ENCODE measurements at places on chromosomes 3 and 15.

- DNase-seq = no peak
Measured at GRCh38 chr15:41263891-41264351, 32.9 kb downstream of the CHP1 start.

DNA sequence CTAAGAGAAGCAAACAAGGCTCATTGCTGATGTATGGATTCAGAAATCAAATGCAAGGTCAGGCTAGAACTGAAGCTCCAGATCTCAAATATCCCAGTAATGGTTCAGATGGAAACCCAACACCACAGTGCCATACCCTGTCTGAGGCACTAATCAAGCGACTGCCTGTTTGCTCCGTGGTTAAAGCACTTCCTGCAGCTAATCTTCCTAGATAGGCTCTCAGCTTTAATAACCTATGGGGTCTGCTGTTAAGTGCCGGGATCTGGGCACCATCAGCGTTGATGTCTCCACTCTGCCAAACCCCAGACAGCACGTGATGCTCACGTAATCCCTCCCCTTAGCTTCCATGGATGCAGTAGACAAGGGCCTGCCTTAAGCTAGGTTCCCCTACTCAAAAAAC, 262.6 kb downstream of the MECOM start:
- DNase-seq = no peak

GRCh38 chr3:104907507-104907906, 459.2 kb upstream of the ALCAM start:
- DNase-seq = no peak

DNA sequence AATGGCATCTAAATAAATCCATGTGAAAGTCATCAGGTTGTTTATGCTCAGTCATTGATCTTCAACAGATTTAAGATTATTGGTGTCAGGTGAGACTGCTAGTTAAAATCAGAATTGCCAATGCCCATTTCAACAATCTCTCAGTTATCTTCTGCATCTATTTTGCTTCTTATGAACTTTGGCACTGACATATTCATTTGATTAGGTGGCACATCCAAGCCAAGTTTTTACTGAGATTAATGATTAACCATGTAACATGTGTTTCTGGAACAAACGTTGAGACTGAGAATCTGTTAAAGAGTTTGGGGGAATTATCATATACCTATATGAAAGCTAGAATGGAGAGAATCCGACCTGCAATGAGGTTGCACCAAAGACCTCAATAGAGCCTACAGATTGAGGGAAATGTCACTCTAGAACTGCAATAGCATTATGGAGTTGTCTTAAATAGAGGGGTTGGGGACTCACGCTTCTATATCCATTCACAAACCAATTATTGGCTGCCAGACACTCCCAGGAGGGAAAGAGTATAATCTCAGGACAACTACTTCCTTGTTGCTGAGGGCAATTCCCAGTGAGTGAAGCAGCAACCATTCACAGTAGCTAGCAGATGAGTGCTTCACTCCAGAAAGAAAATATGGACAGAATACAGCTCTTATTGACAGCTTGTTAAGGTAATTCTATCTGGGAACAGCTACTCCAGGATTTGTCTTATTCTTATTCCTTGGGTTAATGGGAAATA, 891.3 kb downstream of the SQOR start:
- no peak for DNase-seq

DNA sequence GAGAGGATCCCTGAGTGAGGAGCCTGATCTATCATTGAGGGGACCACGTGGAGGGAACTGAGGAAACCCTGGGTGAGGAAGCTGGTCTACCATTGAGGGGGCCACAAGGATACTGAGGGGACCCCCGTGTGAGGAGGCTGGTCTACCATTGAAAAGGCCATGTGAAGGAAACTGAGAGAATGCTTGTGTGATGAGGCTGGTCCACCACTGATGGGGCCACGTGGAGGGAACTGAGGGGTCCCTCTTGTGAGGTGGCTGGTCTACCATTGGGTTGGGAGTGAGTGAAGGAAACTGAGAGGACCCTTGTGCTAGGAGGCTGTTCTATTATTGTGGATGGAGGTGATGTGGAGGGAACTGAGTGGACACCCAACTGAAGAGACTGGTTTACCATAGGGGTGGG, 161.3 kb downstream of the FBLN2 start:
- DNase-seq = no peak

GRCh38 chr3:149657926-149658743, at the start of gene WWTR1:
WWTR1 (minus strand) TSS chr3:149658025; CDS start chr3:149657306, 719 bp downstream.
- DNase-seq = no peak

DNA sequence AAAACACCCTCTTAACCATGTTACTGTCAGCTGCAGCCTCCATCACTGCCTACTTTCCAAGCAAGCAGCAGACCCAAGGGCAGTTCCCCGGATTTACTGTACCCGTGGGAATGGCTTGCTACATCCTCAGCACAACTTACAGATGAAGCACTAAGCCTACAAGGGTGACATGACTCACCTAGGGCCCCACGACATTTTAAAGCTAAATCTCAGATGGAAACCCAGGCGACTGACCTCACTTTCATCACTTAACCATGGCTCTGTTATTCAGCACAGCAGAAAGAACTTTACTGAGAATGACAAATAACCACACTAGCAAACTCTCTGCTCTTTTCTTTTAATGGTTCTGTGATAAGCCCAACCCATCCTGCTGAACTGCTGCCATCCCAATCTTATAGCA, 65.6 kb downstream of the SUMF1 start:
- no peak for DNase-seq

- DNase-seq = peak; percentile 59
Measured at GRCh38 chr15:40782609-40783227, 12.9 kb downstream of the C15orf62 start.

- no peak for DNase-seq
Measured at GRCh38 chr15:52481915-52482314, 46.8 kb downstream of the MYO5A start.

DNA sequence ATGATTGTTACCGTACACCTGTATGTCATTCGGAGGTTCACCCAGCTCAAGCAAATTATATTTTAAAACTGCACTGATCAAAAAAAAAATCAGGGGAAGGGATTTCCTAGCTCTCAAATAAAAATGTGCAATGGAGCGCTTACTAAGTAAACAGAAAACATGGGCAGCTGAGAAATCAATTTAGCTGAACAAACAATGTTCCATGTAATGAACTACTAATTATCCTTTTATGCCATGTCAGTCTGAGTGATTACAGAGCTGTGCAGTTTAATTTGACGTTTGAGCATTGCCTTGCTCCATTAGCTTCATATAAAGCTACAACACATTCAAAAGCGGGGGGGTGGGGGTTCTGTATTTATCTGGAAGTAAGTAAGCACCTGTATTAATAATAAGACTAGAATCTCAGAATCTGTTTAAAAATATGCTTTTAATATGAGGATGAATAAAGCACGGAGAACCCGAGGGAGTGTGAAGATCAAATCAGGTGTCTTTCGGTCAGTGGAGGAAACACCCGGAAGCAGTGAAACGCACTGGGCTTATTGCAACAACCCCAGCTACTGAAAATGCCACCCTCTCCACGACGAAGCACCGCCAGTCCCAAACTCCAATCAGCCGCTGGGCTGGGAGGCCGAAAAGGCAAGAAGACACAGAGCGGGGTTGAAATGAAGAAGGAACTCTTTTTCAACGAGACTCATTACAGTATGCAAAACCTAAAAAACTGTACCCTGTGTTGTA, 196.5 kb upstream of the ATP11B start:
- DNase-seq = no peak

- DNase-seq = no peak
Measured at GRCh38 chr15:25803541-25803940, 59.6 kb downstream of the ATP10A start.

DNA sequence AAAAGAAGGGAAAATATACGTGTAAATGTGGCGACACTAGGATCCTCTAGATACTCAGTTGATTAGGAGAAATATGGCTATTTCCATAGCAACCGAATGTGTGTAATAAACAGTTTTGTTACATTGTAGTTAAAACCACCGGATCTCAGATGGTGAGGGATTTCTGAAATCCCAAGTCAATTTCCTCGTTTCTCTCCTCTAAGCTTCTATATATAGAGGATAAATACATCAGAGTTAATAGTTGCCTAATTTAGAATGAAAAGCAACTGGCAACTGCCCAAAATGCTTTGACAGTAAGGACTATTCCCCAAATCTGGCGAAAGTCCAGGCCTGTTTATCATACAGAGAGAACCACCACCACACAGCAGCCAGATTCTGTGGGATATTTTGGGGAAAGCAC, 112.6 kb downstream of the GABRB3 start:
- no peak for DNase-seq

DNA sequence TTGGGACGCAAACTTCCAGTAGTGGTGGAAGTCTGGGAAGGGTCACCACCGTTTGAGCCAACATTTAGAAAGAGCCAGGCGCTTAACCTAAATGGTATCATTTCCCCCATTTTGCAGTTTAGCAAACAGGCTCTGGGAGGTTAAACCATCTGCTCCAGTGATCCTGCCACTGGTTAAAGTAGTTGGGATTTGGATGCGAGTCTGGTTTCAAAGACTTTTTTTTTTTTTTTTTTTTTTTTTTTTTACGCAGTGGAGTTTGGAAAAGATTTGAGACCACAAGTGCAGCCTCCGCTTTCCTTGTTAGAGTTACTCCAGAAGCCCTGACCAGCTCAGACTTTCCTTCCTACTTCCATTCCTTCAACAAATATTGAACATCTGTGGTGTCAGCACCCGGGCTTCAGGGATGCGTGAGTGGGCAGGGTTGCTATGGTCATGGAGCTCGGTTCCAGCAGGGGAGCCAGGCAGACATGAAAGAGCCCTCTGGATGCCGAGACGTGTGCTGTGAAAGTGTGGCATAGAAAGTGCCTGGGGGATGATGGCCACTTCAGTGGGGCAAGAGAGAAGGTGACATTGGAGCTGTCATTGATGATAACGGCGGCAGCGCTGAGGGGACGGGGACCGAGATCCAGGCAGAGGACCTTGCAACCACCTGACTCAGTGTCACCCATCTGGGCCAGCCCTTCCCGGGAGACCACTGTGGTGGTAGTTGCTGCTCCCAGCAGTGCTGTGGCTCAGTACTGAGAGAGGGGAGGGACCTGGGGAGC, 1.1 kb upstream of the RNU6-1 start:
- DNase-seq = no peak

- DNase-seq = no peak
Measured at GRCh38 chr3:112132088-112132487, 960 bp downstream of the GCSAM start.

- no peak for DNase-seq
Measured at GRCh38 chr15:66164788-66165187, 88.8 kb downstream of the MEGF11 start.

- DNase-seq = no peak
Measured at GRCh38 chr15:101204739-101205535, 46.9 kb downstream of the CHSY1 start.

GRCh38 chr3:187327845-187328244, 36.3 kb upstream of the MASP1 start:
- DNase-seq = no peak

- DNase-seq = no peak
Measured at GRCh38 chr3:10299175-10299574, 6.4 kb upstream of the GHRL start.

- no peak for DNase-seq
Measured at GRCh38 chr3:185929192-185930151, 8.3 kb downstream of the TRA2B start.

DNA sequence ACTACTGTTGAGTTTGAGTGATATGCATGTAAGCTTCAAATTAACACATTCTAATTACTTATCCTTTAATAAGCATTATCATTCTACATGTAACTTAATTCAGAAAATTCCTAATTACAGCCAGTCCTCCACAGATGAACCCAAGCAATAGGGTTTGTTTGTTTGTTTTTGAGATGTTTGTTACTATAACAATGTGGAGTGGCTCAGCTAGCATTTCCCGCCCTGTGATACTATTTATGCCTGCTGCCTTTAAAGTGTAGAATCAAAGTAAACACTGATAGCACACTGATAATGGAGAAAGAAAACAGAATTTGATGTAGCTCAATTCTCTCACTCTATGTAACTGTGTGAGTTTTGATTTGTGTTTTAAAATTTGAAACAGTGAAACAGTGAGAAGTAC, 105.1 kb upstream of the IGF1R start:
- DNase-seq = no peak

GRCh38 chr3:9809615-9810432, at the start of gene TTLL3:
TTLL3 (plus strand) TSS chr3:9810262; CDS start chr3:9810662, 400 bp downstream.
- DNase-seq = peak; percentile 5

DNA sequence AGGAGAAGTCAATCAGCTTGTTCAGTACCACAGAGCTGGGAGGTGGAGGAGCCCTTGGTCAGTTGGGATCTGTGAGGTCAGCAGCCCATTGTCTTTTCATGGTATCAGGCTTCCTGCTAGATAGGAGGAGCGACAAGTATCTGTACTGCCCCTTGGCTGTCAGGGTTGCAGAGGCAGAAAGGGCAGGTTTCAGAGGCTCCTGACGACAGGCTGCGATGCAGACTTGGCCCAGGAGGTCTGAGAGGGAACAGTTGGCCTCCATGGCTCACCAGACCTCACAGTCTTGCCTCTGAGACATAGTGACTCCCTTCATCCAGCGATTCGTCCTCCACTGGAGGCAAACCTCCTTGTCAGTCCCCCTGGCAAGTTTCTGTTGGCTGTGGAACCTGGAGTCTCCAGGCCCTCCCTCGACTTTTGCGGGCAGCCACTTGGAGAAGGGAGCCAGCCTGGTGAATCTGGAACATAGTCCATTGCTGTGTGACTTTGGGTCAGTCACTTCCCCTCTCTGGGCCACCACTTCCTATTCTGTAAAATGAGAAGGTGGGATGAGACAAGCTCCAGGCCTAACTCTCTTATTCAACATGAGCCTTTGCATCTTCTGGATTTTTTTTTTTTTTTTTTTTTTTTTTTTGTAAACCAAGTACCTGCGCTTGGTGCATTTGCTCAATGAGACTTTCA, 177.9 kb upstream of the TLE3 start:
- DNase-seq = no peak

- no peak for DNase-seq
Measured at GRCh38 chr3:115517457-115518050, 105.8 kb upstream of the GAP43 start.

DNA sequence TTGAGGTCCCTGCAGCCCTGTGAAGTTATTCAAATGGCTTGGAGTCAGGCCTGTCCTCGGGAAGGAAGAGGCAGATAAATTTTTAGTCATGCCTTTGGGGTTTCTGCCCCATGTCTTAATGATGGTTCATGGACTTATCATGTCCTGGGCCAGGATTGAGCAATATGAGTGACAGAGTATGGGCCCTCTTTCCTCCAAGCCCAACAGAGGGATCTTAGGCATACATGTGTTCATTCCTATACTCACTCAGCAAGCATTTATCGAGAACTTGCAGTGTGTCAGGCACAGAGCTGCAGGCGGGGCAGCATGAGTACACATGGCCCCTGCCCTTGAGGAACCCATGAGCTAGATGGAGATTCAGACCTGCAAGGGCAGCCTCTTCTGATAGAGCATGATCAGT, 6.2 kb downstream of the ESYT3 start:
- no peak for DNase-seq

All from stimulated activated CD8-positive, alpha-beta memory T cell treated with anti-CD3 and anti-CD28 coated beads, Interleukin-7, amount 100 ng/mL, for 1 hour (primary cell).